ENCODE measurements at places on chromosomes 4 and X. TPM values are rescaled to one million over a fixed set of nuclear protein-coding genes. Genes with fewer than 3 reads are reported as not detected.

TREX2 gene
- total RNA-seq = 2.1 TPM

MAGEE2 gene
- total RNA-seq = not detected

INPP4B gene
- total RNA-seq = 16.8 TPM

CHST7 gene
- total RNA-seq = 47.6 TPM

DKK2 gene
- 0.13 TPM for total RNA-seq

PJA1 gene
- 13.0 TPM for total RNA-seq

RHOXF1 gene
- total RNA-seq = not detected

SYNPO2 gene
- 0.44 TPM for total RNA-seq

Measured in bladder microvascular endothelial cell (primary cell).